Cerebellar nuclear complex (tissue), 1 donor: ENCODE measurements at places on chromosomes 4 and X.

DNA sequence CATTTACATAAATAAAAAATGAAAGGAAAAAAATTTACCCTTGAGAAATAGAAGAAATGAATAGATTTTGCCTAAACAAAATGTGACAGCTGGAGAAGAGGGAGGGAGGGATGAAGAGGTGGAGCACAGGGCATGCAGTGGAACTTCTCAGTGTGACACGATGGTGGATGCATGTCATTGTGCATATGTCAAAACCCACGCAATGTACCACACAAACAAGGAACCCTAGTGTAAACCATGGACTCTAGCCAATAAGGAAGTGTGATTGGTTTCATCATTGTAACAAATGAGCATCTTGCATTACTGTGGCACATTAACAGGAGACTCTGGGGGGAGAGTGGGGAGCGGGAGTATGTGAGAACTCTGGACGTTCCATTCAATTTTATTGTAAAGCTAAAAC, 58.6 kb downstream of the GATB start:
- no peak for DNase-seq

- DNase-seq: no peak
Measured at GRCh38 chr4:173171987-173172386, 3.4 kb downstream of the GALNT7 start.

DNA sequence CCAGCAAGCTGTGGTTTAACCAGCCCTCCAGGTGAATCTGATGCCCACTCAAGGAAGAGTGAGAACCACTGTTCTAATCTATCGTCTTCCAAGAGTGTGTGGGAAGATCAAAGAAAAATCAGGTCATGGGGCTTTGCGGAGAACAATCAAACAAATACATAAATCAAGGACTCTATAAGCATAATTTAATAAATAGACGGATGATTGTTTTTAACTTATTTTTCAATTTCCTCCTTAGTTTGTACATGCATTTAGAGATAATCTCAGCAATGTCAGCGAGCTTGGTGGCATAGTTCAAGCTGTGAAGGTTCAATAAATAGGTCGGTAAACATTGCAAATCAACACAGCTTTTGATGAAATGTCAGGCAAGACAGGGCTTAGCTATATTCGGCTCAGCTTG, 84.9 kb downstream of the DMD start:
- DNase-seq: no peak

DNA sequence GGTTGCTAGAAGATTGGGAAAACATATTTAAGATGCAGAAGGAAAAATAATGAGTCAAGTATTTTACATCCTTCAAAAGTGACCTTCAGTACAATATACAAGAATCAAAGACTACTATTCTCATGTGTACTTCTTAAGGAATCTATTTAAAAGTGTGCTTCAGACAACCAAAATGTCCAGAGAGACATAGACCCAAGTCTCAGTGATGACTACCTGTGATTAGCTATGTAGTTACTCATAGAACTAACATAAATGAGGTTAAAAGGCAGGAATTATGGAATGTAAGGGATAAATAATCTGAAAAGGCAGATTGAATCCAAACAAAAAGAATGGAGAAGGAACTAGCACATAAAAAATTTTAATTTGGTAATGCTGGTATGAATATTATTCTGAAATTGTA, 634.7 kb upstream of the FAM241A start:
- no peak for DNase-seq

GRCh38 chrX:107485013-107485412, 35.6 kb downstream of the FRMPD3 start:
- DNase-seq: no peak

DNA sequence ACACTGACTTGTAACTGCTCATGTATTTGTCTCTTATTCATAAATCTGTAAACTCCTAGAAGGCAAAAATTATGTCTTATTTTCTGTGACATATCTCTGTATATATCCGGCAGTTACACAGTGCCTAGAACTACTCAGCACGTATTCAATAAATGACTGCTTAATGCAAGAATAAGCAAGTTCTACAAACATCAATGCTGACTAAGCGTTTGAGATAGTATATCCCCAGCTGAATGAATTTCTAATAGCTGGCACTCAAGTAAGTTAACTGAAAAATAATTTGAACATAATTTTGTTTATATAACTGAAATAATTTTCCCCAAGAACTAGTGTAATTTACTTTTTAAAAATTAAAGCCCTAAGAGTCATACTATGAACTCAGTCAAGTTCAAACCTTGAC, 113.7 kb downstream of the ARAP2 start:
- no peak for DNase-seq

DNA sequence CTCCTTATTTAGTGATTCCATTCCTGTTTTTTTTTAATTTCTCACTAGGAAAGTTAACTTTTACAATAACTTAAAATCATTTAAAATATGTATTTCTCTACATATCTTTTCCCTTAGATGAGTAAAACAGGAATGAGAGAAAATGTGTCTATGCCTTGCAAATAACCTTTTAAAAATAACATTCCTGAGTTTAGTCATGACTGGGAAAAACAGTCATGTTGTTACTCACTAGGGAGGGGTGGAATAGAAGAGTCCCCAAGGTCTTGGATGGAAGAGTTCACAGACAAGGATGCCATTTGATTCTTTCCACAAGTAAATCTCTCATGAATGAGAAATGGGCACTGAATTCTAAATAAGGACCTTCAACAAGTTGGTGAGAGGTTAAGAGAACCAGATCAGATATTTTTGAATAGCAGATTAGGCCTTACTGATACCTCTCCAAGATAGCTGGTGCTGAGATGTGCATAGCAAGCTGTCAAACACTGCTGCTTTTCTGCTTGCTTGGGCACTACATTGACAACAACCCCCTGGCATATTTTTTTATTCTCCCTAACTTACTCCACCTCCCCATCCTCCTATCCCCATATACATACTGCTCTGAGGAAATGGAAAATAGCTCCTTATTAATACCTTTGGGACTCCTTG, 25.1 kb downstream of the UGDH start:
- DNase-seq: no peak

GRCh38 chrX:65034668-65035445, 58.6 kb upstream of the ZC4H2 start:
- DNase-seq: no peak

DNA sequence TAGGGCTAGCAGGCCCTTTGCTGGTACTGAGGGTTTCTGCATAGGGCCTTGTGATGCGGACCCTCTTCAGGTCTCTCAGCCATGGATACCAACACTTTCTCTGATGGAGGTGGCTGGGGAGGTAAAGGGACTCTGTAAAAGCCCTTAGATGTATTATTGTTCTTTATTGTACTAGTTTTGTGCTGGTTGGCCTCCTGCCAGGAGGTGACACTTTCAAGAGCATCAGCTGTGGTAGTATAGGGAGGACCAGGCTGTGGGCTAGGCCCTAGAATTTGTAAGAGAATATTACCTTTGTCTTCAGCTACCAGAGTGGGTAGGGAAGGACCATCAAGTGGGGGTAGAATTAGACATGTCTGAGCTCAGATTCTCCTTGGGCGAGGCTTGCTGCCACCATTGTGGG, 936.3 kb downstream of the CENPC start:
- DNase-seq: no peak

- no peak for DNase-seq
Measured at GRCh38 chr4:47334652-47335051, 128.8 kb downstream of the COMMD8 start.

GRCh38 chr4:125254106-125254505, 60.6 kb upstream of the FAT4 start:
- no peak for DNase-seq

DNA sequence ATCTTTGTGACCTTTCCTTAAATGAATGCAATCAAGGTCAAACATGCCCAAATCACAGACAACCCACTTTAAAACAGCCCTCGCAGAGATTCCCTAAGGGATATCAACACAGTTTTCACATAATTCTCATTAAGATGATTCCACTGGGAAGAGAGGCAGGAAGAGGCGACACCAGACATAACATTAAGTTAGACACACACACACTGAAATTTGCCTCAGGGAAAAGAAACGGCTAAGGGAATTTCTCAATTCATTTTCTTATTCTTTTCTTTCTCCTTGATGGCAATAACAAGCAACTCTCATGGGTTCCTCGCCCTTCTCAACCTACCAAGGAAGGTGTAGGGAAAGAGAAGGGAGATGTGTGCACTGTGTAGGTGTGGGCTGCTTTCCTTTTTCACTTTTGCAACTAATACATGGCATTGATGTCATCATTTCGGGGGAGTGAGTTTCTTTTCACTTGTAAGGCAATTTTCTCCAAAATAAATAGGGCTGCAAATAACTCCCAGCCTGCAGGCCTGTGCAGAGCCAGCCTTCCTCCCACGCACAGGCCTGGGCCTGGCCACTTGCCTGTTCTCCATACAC, 41.4 kb downstream of the SOD3 start:
- no peak for DNase-seq

DNA sequence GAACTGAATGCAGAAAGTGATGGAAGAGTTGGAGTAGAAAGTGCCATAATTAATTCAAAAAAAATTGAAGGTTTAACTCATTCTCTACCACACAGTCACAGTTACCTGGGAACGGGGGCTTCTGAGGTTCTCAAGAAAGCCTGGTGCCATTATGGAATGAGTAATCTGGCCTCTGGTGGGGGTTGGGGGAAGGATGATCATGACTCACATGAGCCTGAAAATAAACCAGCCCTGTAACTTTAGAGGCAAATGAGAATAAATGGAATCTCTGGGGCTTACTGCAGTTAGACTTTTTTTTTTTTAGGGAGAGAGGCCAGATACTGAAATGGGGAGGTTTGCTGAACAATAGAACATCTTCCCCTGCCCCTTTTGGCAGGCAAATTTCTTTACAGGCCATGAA, 55.3 kb downstream of the SOD3 start:
- DNase-seq: no peak

DNA sequence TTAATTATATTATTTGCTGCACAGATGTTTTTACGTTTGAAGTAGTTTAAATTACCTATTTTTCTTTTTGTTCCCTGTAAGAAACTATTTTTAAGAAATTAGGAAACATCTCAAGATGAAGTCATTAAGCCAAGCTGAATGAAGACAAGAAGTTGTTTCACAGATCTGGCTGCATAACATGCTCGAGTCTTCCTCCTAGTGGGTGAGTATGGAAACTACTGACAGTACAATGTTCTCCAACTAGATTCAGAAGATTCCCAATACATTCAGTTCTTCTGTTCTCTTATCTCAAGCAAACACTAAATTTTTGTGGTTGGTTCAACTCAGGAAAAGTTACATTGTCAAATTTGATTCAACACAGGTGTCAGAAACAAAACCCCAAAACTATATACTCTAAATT, 256.8 kb upstream of the VCX start:
- DNase-seq: no peak

DNA sequence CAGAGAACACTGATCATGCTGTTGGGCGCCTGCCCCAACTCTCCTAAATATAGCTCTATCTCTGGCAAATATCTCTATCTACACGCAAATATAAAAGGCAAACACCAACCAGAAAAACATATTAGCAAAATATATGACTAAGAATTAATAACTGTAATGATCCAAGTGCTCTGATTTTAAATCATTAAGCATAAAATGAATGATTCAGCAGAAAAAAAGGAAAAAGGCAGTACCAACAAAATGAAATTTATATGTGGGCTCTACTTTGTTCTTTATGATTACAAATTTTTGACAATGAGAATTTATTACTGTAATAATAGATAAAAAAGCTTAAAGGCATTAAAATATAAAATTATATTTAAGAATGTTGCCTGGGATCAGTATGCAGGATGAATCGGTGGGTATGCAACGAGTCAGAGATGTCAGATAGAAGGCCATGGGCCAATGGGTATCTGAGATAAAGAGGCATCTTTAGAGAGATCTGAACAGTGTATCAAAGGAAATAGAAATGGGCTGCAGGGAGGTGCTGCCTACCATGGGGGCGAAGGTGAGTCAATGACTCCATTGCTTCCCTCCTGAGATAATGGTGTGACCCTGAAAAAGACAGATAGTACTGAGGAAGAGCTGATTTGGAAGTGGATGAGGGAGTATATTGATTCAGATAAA, 234.8 kb downstream of the SCFD2 start:
- no peak for DNase-seq

- no peak for DNase-seq
Measured at GRCh38 chrX:144819406-144819805, 427.9 kb upstream of the SPANXN1 start.

DNA sequence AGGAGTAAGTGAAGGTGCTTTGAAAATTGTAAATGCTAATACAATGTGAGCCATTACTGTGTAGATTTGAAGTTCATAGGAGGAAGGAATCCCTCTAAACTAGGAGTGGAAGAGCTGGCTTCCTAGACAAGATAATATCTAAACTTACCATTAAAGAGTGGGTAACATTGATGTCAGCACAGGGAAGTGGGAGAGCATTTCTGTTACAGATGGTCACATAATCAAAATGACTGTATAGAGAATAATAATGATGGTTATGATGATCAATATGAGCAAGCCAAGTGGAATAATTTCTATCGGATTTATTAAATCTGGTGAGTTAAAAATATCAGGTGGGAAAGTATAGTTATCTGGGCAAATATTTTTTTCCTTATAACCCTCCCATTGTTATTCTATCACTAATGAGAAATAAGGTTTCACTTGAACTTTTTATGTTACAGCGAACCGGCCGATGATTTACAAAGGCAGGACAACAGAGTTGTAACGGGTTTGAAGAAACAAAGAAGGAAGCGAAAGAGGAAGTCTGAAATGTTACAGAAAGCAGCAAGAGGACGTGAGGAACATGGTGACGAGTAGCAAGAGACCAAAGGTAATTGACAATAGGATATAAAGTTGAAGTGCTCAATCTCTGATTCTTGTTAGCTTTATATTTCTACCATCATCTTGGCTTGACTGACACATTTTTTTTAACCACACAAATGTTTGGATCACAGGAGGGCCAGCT, 43.5 kb downstream of the FMR1NB start:
- no peak for DNase-seq

DNA sequence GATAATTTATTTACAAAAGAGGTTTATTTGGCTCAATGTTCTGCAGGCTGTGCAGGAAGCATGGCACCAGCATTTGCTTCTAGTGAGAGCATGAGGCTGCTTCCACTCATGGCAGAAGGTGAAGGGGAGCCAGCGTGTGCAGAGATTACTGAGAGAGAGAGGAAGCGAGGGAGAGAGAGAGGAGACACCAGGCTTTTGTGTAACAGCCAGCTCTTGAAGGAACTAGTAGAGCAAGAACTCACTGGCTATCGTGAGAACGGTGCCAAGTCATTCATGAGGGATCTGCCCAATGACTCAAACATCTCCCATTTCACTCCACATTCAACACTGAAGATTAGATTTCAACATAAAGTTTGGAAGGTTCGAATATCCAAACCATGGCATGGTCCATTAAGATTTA, 12.7 kb downstream of the GUCY1A1 start:
- DNase-seq: no peak

DNA sequence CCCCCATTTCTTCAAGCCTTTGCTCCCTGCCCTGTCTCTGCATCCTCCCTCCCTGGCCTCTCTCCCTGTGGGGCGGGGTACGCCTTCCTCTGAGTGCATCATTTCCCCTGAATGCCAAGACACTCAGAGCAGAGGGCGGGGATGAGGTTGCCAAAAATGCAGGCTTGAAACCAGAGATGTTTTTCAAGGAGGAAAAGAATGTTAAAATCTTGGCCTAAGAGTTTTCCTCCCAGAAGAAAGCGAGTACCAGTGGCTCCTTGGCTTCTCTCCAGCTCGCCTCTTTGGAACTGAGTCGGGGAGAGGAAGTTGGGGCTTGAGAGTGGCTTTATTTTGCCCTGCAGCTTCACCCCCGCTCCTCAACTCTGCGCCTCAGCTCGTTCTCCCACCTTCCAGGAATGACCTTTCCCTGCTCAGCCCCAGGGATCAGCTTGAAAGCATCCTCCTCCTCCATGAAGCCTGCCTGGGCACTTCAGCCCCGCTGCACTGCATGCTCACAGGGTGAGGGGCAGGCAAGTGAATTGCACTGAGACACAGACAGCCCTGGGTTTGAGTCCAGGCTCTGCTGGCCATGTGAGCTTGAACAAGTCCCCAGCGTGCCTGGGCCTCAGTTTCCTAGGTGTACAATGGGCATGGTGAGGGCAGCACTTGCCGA, 57.5 kb upstream of the SORCS2 start:
- no peak for DNase-seq
